ENCODE measurements at places on chromosomes 11 and 22.

GRCh38 chr11:20023082-20023426 lies 137.2 kb downstream of the DBX1 start:
- DNase-seq: no peak

DNA sequence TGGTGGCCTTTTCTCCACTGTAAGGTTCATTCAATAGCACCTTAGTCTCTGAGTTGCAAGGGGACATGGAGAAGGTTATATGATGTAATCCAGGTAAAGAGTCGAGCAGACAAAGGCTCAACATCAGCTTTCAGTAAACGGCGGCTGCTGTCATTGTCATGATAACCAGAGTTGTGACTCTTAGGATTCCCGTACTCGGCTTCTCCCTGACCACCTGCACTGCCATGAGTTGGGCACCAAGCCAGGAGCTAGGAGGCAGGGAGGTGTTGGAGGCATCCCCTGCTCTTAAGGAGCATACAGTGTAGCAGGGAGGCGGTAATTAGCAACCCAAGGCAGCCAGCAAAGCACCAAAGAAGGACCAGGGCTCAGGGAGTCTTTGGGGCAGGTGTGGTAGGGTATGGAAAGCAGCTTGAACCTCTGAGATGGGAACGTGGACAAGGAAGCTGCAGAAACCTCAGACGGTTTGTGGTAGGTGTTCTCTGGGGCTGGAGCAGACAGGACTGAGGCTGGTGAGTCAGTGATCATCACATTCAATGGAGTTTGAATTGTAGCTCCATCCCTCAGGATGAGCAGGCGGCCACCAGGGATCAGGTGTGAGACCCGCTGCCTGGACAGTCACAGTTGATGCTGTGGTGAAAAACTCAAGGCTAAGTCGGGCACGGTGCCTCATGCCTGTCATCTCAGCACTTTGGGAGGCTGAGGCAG lies 31.7 kb downstream of the LIF start:
- DNase-seq: no peak

DNA sequence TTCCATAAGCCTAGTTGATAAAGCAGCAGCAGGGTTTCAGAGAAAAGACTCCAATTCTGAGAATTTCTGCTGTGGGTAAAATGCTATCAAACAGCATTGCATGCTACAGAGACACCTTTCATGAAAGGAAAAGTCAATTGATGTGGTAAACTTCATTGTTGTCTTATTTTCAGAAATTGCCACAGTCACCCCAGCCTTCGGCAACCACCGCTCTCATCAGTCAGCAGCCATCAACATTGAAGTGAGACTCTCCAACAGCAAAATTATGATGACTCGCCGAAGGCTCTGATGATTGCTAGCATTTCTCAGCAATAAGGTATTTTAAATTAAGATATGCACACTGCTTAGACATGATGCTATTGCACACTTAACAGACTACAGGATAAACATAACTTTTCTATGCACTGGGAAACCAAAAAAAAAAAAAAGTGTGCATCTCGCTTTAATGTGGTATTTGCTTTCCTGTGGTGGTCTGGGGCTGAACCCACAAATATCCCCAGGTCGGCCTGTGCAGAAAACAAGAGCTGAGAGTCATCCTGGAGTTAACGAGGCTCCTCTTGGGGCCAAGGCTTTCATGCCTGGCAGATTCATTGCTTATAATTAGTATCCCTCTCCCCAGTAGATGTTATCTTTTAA lies 192.1 kb downstream of the CTTN start:
- no peak for DNase-seq

DNA sequence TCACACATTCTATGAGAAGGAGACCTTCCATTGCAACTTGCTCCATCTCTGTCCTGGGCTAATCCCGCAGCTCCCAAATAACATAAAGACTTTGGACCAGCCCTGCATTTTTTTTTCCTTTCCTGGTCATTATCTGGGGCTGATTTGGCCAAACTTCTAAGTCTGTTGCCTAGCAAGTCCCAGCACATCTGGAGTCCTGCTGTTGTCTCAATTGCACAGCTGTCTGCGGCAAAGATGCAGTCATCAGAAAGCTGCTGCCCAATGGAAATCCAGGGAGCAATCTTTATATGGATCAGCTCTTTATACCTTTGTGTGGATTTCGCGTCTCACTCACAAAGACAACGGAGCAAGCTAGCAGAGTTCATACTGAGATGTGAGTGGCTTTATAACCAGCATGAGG lies 105.9 kb downstream of the NXPE2 start:
- DNase-seq: no peak

DNA sequence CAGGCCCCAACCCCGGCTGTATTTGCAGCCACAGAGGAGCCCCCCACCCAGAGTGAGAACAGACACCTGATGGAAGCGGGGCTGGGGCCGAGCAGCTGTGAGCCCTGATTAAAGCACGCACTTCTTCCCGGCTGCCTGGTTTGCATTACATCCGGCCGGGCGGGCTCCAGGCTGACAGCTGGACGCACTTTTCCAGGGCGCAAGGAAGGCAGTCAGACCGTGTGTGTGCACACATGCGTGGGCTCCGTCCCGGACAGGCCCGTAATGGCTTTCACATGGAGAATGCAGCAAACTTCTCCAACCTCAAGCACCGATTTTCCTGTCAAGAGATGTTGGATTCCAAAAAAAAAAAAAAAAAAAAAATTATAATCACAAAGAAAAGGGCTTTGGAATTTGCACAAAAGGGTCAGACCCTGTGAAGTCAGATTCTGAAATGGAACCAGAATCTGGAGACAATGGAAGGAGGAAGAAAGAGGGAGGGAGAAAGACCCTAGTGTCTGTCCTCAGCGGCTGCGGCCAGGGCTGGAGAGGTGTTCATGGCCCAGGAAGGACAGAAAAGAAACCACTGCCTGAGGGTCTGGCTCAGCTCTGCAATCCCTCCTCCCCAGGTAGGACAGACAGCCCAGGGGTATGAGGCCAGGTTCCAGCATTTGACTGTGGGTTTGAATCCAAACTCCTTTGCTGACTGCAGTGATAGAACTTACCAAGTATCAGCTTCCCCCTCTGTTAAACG lies 365.5 kb downstream of the MN1 start:
- no peak for DNase-seq

GRCh38 chr11:1176224-1177019 lies 18.7 kb downstream of the MUC5AC start:
- no peak for DNase-seq

GRCh38 chr11:2801711-2802388 lies 83.7 kb downstream of the CDKN1C start:
- no peak for DNase-seq

DNA sequence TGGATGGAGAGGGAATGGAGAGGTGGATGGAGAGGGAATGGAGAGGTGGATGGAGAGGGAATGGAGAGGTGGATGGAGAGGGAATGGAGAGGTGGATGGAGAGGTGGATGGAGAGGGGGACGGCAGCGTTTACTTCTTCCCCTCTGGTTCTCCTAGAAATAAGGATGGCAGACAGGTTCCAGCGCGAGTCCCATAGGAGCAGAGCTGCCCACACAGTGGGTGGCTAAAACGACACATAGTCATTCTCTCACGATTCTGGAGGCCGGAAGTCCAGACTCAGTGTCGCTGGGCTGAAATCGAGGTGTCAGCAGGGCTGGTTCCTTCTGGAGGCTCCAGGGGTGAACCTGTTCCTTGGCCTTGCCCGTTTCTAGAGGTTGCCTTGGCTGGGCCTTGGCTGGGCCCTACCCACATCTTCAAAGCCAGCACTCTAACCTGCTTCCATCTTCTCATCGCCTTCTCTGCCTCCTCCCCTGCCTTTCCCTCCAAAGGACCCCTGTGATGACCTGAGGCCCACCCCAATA lies 12.7 kb upstream of the CTSD start:
- no peak for DNase-seq

DNA sequence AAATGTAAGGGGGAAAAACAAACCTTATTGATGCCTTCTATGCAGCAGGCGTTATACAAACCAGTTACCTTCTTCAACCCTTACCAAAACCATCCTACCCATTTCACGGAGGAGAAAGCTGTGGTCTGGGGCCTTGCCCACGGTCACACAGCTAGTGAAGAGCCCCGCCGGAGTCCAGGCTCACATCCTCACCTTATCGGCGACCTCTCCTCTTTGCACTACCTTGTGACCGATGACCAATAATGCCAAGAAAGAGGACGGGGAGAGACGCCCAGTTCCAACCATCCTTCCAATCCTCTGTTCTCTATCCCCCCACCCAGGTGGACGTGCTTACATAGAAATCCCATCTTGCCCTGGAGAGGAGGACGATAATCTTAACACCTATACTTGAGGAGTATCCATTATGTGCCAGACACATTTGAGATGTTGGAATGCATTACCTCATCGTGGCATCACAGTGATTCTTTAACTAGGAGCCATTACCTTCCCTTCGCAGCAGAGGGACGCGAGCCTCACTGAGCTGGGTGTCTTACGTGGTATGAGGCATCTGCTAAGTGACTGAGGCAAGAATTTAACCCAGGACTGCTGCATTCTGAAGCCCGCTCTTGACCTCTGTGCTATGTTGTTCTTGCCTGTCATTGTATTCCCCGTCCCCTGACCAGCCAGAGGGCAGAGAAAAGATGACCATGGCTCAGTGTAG lies 253.7 kb upstream of the B3GAT1 start:
- no peak for DNase-seq

- no peak for DNase-seq
Observed at GRCh38 chr11:26399336-26399735, 67.4 kb downstream of the ANO3 start.

DNA sequence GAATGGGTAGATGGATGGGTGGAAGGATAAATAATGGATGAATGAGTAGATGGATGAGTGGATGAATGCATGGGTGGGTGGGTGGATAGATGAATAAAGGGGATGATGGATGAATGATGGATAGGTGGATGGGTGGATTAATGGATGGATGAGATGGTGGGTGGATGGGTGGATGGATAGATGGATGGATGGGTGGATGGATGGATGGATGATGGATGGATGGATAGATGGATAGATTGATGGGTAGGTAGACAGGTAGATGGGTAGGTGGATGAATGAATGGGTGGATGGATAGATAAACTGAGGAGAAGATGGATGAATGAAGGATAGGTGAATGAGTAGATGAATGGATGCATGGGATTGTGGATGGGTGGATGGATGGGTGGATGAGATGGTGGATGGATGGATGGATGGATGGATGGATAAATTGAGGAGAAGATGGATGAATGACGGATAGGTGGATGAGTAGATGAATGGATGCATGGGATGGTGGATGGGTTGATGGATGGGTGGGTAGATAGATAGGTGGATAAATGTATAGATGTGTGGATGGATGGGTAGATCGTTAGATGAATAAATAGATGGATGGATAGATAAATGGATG lies 331.3 kb downstream of the MN1 start:
- no peak for DNase-seq

- no peak for DNase-seq
Observed at GRCh38 chr11:34928960-34929680, 12.7 kb downstream of the PDHX start.

GRCh38 chr22:19086896-19087295 lies 35.3 kb downstream of the DGCR2 start:
- no peak for DNase-seq

DNA sequence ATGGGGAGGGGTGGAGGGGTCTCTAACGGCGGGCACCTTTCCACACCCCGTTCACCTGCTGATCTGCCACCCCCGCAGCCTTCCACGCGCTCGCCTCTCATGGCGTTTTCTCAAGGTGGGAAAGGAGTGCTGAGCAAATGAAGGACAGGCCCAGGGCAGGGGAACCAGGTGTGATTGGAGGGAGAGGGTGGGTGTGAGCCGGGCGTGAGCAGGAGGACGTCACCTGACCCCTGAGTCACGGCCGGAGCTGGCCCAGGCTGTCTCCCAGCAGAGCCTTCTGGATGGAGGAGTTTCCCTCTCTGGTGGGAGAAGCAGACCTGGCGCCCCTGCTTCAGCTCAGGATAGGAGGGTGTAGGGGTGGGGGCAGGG lies 14.0 kb upstream of the ARHGAP8 start:
- DNase-seq: no peak

GRCh38 chr11:115151010-115151409 lies 353.2 kb downstream of the CADM1 start:
- no peak for DNase-seq

- DNase-seq: no peak
Observed at GRCh38 chr11:64713781-64714363, 9.1 kb downstream of the NRXN2 start.

- no peak for DNase-seq
Observed at GRCh38 chr11:259413-259812, 18.8 kb upstream of the NLRP6 start.

GRCh38 chr11:118715837-118716260 lies 36.4 kb upstream of the TREH start:
- no peak for DNase-seq

GRCh38 chr22:35109616-35110015 lies 43.7 kb downstream of the ISX start:
- DNase-seq: no peak

GRCh38 chr11:31499576-31500178 lies 9.7 kb downstream of the IMMP1L start:
- no peak for DNase-seq

- DNase-seq: no peak
Observed at GRCh38 chr11:110492321-110492685, 62.6 kb downstream of the FDX1 start.

GRCh38 chr11:72411623-72412419 lies 22.5 kb downstream of the CLPB start:
- no peak for DNase-seq

GRCh38 chr11:86499723-86500129 lies 125.0 kb downstream of the CCDC81 start:
- no peak for DNase-seq

GRCh38 chr22:36411589-36412258 lies 24.0 kb upstream of the MYH9 start:
- no peak for DNase-seq

DNA sequence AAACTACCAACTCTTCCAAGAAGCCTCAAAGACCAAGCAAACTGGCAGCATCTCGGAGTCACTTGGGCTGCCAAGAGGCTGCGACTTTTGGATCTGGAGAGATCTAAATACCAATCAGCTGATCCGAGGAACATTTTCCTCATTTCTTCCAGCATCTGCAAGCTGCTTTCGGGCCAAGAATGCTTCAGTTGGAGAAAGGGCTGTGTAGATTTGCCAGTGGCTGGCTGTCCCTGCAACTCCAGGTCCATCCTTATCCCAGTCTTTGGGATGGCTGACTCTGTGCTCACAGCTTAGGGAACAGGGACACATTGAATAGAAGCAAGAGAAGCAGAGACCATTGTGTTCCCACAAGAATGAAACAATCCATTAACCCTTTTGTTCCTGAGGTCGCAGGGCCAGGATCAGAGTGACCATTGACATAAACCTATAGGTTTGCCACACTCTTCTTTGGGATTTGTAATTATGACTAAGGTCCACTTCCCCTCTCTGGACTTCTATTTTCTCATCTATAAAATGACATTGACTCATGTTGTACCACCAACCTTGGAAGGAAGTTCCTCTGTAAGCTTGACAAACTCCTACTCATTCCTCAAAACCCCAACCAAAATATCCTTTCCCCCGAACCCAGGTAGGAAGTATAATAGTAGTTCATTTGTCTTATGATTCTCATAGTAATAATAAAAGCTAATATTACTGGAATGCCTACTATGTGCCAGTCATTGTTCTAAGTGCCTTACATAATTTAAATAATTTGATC lies 340.8 kb downstream of the MN1 start:
- DNase-seq: no peak

Measured in stimulated activated CD4-positive, alpha-beta T cell treated with anti-CD3 and anti-CD28 coated beads, Interleukin-15, amount 100 ng/mL, for 1 hour (primary cell).